ENCODE measurements at places on chromosomes 6 and 20.

- DNase-seq: no peak
Measured at GRCh38 chr6:145017516-145017915, 717.8 kb downstream of the EPM2A start.

- DNase-seq: no peak
Measured at GRCh38 chr6:118387921-118388701, 160.0 kb upstream of the PLN start.

GRCh38 chr6:141347906-141348492 is 784.7 kb upstream of the GJE1 start:
- DNase-seq: no peak

DNA sequence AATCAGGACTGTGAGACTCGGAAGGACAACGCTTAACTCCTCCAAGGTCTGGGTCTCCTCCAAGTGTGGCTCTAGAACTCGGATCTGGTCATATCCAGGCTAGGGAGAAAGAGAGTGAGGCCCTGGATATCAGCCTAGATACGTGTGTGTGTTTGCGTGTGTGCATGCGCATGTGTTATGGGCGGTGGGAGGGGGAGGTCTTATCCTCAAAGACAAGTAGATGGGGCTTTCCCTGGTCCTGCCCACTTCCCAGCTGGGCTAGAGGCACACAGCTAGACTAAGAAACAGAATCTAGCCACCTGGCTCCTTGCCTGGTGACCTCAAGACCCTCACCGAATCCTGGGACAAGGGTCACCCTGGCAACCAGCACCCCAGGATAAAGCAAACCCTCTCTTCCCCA is 13.2 kb downstream of the CPNE5 start:
- DNase-seq: no peak

DNA sequence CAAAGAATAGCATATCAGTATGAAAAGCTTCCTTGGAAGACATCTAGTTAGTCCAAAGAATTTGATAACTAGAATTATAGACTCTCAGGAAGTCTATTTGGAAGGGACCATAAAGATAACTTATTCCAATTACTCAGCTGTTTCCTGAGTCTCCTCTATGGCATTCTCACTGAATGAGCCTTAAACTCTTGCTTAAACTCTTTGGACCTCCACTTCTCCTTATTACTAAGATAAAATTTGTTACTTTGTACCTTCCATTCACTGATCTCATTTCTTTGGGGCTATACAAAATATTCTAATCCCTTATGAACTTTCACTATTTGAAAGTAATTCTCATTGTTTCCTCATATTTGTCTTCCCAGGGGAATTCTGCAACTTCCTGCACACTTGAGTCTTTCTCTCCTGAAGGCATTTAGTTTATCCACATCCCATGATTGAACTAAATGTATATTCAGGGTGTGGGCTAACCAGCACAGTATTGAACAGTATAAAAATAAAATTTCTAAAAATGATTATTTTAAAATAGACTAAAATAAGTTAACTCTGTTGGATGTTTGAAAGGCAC is 67.1 kb upstream of the NOTCH4 start:
- no peak for DNase-seq

DNA sequence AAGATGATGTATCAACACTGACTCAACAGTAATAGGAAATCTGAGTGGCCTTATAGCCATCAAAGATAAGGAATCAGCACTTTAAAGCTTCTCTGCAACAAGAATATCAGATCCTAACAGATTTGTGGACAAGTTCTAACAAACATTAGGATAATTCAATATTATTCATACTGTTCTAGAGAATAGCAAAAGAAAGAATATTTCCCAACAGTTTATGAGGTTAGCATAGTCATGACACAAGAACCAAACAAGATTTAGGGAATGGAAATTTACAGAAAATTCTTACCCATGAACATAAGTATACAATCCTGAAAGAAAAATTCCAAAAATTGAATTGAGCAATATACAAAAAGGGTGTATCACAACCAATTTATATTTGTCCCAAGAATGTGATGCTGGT is 64.3 kb upstream of the BTBD3 start:
- DNase-seq: no peak

DNA sequence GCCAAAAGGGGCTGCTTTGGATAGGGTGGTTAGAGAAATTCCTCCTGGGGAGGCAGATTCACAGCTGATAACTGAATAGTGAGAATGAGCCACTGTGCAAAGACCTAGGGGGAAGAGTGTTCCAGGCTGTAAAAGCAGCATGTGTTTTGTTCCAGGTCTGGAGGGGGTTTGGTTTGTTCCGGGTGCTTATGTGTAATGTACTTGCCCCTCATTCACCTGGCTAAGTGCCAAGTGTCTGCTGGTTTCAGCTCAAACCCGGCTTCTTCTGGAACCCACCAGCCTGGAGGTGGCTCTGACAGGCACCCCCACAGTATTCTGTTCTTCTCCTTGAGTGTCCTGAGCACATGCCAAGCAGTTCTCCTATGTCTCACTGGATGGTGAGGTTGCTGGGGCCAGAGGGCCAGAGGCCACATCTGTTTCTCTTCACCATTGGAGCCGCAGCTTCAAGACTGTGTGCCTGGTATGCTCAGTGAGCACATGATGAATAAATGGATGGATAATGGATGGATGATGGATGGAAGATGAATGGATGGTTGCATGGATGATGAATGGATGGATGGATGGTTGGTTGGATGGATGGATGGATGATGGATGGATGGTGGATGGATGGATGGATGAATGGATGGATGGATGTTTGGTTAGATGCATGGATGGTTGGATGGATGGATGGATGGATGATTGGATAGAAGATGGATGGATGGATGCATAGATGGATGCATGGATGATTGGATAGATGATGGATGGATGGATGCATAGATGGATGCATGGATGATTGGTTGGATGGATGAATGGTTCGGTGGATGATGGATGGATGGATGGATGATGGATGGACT is 227.6 kb downstream of the BMP7 start:
- no peak for DNase-seq

DNA sequence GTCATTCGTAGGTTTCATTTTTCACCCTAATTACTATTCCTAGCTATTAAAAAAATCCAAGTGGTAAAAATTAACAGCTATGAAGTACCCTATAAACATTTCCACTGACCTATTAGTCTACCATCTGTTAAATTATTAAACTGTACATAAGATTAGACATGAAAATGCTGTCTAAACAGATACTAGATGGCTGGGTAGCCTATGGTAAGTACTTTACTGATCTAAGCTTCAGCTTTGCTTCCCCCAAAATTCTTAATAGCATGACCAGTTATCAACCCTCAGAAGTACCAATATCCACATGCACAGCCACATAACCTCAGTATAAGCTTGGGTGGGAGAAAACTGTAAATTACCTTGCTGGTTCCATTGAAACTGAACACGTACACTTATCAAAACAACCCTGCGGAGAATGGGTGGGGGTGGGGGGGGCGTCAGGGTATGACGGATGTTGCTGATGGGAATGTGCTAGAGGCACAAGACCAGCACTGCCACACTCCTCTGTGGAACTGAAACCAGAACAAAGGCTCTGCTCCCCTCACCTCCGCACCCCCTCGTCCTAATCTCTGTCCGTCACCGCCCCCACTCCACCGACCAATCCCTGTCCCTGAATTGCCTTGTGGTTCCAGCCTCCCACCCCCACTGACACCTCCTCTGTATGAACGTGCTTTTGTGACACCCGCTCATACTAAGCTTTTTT is 45.3 kb downstream of the B4GALT5 start:
- DNase-seq: peak; percentile 76

DNA sequence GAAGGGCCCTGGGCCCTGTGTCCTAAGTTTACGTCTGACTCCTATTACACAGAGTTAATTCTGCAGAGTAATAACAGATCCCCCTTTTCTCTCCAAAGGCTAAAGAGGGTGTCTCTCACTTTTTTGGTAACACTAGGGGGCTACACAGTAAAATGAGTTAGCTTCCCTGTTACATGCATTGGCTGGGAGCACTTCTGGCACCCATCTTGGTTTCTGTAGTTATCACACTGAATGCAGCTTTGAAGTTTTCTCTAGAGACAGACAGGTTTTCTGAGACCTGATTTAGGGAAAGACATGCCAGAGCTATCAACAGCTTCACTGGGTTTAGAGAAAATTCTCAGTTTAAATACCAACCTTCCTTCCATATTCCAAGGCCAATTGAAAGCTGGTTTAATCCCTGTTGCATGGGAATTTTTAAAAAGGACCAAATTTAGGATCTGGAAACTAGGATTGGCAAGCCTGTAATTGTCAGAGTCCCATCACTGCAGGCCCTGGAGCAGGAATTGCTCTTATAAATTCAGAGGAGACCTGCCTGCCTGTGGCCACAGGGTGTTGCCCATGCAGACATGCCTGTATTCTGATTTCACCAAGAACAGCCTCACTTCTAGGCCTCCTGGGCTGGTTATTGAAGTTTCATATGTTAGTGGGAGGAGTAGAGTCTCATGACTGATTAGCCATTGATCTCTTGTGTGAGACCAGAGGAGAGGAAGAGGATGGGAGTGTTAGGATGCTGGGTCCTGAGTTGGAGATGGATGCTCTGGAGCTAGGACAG is 29.4 kb downstream of the RNF8 start:
- no peak for DNase-seq

DNA sequence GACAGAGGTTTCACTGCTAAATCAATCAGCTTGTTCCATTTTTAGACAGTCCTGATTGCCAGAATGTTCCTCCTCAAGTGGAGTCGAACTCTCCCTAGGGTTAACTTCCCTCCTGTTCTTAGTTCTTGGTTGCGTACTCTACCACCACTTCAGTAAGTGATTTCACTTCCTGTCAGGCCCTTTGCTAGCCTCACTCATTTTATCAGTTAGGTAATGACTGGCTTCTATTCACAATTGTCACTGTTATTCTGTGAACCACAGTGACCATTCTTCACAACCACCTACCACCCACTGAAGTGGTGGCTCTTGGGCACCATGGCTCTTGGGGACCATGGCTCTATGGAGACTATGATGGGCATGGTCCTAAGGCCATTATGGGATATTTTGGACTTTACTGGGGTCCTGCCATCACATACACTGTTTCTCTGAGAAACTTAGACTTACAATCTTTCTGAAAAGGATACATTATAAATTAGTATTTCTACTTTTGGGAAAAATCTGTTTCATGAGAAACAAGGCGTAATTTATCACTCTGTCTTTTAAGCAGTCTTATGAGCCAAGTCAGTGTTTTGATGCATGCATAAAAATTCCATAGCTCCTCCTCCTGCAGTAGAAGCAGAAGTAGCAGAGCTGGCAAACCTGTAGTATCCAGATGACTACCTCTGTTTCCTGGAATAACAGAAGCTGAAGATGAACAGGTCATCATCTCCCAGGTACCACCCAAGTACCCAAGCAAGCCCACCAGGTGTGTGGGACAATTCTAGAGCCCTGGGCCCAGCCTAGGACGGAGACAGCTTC is 66.3 kb downstream of the ATXN1 start:
- peak; percentile 24 for DNase-seq

GRCh38 chr6:110398778-110399177 is 16.6 kb downstream of the DDO start:
- no peak for DNase-seq

DNA sequence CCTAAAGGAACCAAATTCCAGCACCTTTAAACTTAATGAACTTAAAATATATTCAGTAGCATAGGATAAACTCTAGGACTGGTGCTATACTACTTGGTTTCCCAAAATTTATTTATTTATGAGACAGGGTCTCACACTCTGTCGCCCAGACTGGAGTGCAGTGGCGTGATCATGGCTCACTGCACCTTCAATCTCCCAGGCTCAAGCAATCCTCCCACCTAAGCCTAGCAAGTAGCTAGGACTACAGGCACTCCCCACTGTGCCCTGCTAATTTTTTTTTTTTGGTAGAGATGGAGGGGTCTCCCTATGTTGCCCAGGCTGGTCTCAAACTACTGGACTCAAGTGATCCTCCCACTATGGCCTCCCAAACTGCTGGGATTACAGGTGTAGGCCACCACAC is 21.4 kb downstream of the EIF2S2 start:
- DNase-seq: no peak

GRCh38 chr6:358432-358831 is 33.1 kb upstream of the IRF4 start:
- DNase-seq: no peak

DNA sequence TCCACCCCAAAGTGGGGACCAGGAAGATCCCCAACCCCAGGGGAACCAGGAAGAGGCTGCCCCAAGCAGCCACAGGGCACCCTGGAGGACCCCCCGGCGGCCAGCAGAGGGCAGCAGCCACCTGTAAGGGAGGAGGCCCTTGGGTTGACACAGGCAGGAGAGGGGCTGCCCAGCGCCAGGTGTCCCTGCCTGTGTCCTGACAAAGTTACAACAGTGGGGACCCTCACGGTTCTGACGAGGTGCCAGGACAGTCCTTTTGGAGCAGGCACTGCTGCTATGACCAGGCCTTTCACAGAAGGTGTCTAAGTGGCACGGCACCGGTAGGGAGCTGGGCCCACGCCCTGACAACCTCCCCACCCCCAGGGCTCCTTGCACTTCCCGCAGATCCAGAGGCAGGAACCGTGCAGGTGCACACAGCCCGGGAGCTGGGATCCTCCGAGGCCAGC is 176.7 kb downstream of the BMP7 start:
- peak; percentile 84 for DNase-seq

DNA sequence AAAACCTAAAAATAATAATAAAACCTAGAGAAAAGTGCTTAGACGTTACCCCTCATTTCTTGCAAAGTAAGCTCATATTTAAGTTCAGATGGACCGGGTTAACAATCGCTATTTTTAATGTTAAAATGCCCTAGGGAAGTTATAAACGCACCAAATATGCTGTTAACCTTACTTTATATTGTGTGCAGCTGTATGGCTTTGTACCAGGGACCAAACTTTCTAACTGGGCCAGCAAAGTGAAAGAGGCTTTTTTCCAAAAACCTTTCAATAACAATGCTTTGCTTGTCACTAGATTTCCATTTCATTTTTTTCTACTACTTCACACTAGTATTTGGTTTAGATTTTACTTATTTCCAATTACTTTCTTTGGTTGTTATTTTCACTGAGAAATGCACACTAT is 248.5 kb downstream of the FOXC1 start:
- DNase-seq: no peak

GRCh38 chr6:78552435-78552834 is 314.9 kb upstream of the IRAK1BP1 start:
- DNase-seq: no peak

DNA sequence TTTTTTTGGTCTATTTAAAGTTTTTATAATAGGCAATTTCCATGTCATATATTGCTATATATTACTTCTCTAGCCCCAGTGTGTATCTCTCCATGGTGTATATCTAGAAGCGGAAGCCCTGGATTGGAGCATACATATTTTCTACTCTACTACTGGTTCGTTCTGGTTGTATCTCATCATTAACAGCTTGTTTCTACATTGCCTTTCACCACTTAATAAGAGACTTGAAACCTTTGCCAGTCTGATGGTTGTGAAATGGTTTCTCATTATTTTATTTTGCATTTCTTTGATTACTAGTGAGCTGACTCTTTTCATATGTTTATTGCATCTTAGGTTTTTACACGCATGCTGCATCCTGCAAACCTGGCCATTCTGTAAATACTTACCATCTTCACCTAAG is 3.6 kb downstream of the DSTN start:
- no peak for DNase-seq

- DNase-seq: no peak
Measured at GRCh38 chr6:24249926-24250325, 107.9 kb downstream of the DCDC2 start.
